ENCODE measurements at places on chromosomes 16 and 17. TPM values are rescaled to one million over a fixed set of nuclear protein-coding genes. Genes with fewer than 3 reads are reported as not detected.

GRCh38 chr16:28505489-28506137 is 1.0 kb downstream of the IL27 start:
- DNase-seq: no peak

Gene UNC13D
- 1.5 TPM for total RNA-seq

DNA sequence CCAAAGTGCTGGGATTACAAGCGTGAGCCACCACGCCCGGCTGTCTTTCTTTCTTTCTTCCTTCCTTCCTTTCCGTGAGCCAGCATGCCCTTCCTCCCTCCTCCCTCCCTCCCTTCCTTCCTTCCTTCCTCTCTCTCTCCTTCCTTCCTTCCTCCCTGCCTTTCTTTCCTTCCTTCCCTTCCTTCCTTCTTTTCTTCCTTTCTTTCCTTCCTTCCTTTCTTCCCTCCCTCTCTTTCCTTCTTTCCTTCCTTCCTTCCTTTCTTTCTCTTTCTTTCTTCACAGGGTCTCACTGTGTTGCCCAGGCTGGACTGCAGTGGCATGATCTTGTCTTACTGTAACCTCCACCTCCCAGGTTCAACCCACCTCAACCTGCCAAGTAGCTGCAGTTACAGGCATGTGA is 50.7 kb upstream of the PLCG2 start:
- DNase-seq: no peak

GRCh38 chr16:86391486-86391885 is 118.8 kb upstream of the FOXF1 start:
- DNase-seq: no peak

Gene ALOX12B
- not detected for total RNA-seq

- DNase-seq: no peak
Observed at GRCh38 chr17:13874134-13874533, 195.2 kb upstream of the COX10 start.

GRCh38 chr17:3763777-3764170 is 37.2 kb downstream of the ITGAE start:
- no peak for DNase-seq

- DNase-seq: no peak
Observed at GRCh38 chr17:18031955-18032354, 7.0 kb downstream of the ATPAF2 start.

DNA sequence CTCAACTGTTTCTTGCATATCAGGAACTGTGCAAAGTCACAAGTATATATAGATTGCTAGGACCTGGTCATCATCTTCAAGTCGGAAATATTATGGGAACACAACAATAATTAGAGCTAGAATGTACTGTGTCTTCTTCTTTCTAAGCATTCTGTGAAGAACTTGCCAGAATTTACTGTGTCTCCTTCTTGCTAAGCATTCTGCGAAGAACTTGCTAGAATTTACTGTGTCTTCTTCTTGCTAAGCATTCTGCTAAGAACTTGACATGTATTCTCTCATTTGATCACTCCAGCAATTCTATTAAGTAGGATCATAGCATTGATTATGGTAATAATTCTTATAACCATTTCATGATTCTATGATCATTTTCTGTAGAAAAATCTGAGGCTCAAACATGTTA is 231.7 kb downstream of the FOXL1 start:
- no peak for DNase-seq

Gene MYOCD
- total RNA-seq: 1.4 TPM

Gene C16orf90
- total RNA-seq: not detected

Gene HCRT
- not detected for total RNA-seq

DNA sequence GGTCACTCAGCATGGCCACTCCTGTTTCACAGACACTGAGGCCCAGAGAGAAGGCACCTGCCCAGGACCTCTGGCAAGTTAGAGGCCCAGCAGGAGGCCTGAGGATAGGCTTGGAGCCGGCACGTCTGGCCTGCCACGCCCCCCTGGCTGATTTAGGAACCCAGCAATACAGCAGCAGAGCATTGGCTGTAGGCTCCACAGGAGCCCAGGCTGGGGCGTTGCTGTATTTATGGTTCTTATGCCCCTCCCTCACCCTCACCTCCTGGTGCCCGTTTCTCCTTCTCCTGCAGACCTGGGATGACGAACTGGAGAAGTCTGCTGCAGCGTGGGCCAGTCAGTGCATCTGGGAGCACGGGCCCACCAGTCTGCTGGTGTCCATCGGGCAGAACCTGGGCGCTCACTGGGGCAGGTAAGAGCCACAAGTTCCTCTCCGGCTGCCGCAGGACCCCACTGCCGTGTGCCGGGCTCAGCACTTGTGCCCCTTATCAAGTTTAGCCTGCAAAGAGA is 25.8 kb downstream of the CRISPLD2 start:
- DNase-seq: no peak

GRCh38 chr17:6683730-6684459 is 29.3 kb downstream of the SLC13A5 start:
- DNase-seq: no peak

Gene ESRP2
- not detected for total RNA-seq

Gene MRC2
- total RNA-seq: 215 TPM

- DNase-seq: no peak
Observed at GRCh38 chr17:4893272-4893671, 6.1 kb upstream of the C17orf107 start.

Gene MT3
- total RNA-seq: not detected

DNA sequence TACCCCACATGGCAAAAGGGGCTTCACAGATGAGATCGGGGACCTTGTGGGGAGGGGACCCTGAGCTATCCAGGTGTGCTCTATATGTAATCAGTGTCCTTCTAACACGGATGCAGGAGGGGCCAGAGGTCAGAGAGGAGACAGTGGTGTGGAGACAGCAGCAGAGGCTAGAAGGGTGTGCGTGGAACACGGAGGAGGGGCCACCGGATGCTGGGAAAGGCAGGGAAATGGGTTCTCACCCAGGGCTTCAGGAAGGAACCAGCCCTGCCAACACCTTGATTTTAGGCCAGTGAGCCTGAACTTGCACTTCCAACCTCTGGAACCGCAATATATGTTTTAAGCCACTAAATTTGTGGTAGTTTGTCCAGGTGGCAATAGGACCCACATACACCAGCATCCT is 4.6 kb upstream of the SLC38A8 start:
- no peak for DNase-seq

DNA sequence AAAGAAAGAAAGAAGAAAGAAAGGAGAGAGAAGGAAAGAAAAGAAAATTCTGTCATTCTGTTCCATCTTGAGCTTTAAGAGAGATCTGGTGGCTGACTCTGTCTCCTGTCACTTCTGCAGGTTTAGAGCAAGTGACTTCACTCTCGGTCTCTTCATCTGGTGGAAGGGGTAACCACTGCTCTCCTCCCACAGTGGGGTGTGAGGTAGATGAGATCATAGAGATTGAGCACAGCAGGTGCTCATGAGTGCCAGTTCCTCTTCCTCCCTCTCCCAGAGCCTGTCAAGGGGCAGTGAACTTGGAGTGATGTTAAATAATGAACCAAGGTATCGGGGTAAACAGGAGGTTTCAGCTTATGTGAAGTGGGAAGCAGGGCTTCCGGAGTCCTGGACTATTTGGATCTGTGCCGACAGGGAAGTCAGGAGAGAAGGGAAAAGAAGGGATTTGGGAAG is 47.7 kb downstream of the BEAN1 start:
- DNase-seq: no peak

DNA sequence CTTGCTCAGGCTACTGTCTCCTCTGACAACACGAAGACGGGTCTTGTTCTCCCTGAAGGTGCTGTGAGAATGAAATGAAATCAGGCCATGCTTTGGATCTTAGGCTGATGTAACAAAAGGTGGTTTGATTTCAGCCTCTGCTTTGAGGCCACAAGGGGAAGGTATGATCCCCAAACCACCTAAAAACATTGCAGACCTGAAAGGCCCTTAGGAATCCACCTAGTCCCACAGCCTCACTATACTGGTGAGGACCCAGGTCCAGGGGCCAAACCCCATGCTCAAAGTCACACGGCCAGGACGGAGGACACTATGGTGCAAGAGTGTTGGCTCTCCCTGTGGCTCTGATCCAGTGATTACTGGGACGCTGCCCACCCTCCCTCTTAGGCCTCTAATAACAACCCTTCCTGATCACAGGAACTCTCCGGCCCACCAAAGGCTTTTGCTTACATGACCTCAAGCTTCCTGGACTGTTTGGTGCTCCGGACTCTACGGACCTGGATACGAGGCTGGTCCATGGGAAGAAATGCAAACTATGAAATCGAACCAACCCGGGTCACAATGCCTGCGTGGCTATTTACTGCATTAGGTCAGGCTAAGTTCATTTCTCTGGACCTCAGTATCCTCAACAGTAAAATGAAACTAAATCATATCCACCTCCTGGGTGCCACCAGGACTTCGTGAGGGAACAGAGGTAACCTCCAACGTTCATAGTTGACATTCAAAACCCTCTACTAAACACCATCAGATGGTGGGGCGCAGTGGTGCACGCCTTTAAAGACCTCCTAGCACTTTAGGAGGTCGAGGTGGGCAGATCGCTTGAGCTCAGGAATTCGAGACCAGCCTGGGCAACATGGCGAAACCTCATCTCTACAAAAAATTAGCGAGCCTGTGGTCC is 1.5 kb downstream of the TRIM25 start:
- DNase-seq: no peak

Gene RHBDL3
- 7.2 TPM for total RNA-seq

GRCh38 chr17:52754838-52755237 is 596.3 kb upstream of the CA10 start:
- no peak for DNase-seq

DNA sequence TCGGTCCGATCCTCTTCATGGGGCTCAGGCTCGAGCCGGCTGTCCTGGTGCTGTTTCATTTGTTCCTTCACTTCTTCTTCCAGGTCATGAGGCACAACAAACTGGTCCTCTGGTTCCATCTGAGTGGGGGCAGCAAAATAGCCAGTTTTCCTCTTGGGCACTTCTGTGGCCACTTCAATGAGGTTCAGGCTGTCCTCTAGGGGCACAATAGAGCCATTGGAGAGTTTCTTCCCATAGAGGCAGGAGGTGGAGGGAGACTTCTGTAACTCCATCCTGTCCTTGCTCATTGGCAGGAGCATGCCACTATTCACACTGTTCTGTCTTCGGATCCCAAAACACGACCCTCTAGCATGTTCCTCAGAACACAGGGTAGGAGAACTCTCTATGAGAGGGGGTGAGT is 22.9 kb downstream of the MARVELD3 start:
- no peak for DNase-seq

- DNase-seq: no peak
Observed at GRCh38 chr17:79849953-79850352, 10.7 kb upstream of the CBX4 start.

DNA sequence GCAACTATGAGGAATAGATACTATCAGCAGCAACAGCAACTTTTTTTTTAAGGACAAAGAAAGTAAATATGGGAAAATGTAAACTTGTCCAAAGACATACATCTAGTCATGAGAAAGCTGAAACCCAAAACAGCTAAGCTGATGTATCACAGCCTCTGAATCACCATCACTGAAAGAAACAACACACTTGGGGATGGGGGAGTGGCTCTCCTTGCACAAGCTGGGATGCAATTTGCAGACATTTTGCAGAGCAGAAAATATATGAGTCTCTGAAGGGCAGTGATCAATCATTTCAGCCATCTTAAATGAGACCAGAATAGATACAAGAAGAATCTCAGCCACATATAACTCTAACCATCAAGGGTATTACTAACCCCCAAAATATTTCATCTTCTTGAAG is 79.1 kb downstream of the GRIN2A start:
- DNase-seq: no peak

DNA sequence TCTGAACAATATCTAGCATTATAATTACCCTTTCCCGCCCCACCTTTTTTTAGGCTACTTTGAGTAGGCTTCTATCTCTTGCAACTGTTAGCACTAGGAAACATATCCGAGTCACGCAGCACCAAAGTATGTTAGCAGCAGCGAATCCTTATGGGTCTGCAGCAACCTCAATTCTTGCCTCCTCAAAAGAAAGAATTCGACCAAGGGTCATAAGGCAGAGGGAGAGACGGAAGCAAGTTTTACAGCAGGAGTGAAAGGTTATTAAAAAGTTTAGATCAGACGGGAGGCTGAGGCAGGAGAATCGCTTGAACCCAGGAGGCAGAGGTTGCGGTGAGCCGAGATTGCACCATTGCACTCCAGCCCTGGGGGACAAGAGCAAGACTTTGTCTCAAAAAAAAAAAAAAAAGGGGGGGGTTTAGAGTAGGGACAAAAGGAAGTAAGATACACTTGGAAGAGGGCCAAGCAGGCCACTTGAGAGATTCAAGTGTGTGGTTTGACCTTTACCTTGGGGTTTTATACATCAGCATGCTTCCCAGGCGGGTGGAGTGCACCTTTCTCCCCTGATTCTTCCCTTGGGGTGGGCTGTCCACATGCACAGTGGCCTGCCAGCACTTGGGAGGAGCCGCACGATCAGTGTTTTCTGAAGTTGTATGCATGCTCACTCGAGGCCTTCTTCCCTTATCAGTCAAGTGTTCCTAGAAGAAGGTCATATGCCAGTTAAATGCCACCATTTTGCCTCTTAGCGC is 67.7 kb downstream of the HLF start:
- no peak for DNase-seq

GRCh38 chr16:12148120-12148519 is 171.6 kb downstream of the SNX29 start:
- DNase-seq: no peak

GRCh38 chr16:84973236-84973635 is 38.1 kb downstream of the ZDHHC7 start:
- DNase-seq: no peak

DNA sequence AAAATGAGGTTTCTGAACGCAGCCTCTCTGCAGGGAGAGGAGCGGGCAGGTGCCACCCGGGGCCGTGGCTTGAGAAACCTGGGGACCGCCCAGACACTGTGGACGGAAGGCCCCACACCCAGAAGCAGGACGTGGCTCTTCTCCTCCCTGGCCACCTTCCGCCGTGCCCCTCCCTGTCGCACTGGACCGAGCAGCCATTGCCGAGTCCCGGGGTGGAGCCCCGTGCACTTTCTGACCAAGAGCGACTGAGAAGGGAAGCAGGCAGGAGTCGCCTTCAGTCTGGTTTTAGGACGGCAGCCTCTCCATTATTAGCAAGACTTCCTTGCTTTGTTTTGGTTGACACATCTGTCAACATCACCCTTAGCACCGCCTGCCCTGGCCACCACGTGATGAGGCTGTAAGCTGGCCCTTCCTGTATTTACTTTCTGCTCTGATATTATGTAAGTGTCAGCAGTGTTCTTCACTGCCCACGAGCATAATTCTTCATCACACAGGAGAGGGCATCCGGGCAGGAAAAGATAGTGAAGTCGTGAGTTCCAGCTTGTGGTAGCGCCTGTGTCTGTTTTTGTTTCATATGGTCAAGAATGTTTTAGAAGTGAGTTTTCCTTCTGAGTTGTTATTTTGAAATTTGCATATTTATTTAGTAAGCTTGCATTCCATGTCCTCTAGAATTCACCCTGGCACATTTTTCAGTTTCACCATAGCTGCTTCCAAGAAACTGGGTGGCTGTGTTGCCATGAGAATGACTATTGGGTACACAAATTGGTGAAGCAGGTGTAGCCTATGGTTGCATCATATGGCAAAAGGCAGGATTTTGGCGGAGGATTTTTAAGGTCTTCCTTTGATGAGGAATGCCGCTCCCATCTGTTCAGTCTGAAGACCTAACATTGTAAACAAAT is 1.0 kb downstream of the HERPUD1 start:
- peak; percentile 74 for DNase-seq

Measured in Caki2 (cell line).